ENCODE measurements at places on chromosomes 12 and 14.

- DNase-seq, result no peak
Observed at GRCh38 chr14:103087343-103087835, 3.4 kb downstream of the LBHD2 start.

- DNase-seq, result no peak
Observed at GRCh38 chr12:9731797-9732196, 1.1 kb downstream of the CLECL1 start.

DNA sequence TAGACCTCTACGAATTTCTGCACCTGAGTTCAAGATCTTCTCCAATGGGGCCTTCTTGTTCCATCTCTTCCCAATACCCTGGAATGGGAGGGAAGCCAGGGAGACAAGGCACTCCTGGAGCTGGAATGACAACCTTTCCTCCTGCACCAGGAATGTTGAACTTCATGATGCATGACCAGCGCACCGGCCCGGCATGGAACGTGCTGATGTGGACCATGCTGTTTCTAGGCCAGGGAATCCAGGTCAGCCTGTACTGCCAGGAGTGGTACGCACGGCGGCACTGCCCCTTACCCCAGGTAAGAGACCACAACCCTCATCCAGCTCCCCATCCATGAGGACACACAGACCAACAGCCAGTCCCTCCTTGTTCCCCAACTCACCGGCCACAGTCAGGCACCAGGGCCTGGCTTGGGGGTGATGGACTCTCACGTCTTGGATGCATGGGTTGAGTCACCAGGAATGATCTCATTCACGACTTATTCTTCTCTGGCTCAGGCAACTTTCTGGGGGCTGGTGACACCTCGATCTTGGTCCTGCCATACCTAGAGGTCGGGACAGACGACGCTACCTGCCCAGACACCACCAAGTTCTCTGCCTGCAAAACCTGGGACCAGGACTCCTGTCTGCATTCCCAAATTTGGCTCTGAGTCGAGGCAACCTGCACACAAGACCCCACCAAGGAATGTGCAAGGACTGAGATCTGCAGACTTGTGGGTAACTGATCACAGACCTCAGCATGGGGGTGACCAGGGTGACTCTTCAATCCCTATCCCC, 20.5 kb downstream of the SOAT2 start:
- peak; percentile 64 for DNase-seq

- DNase-seq, result no peak
Observed at GRCh38 chr12:92020983-92021665, 124.5 kb downstream of the BTG1 start.

DNA sequence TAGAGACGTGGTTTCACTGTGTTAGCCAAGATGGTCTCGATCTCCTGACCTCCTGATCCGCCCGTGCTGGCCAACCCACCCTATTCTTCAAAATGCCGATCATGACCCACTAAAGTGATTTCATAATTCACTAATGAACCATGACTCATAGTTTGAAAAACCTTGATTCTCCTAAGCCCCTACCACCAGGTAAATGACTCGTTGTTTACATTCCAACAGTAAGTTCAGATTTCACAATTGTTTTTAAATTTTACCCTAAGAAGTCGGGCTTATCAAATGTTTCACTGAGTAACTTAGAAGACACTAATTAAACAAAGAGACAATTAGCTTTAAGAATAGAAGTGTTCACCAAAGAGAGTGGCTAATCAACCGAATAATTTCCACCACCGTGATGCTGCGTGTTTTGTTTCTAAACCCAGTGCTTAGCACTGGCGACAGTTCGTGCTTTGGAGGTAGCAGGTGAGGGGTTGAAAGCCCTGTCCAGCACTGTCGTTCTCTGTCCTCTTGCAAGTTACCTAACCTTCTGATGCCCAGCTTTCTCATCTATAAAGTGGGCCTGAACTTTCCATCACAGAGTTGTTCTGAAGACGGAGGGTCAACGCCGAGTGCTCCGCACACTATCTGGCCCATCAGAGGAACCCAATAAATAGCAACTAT, 136.5 kb downstream of the NTF3 start:
- DNase-seq, result no peak

- DNase-seq, result peak; percentile 87
Observed at GRCh38 chr14:50501642-50502041, 30.7 kb downstream of the MAP4K5 start.

- no peak for DNase-seq
Observed at GRCh38 chr12:6358881-6359280, 16.5 kb downstream of the SCNN1A start.

- no peak for DNase-seq
Observed at GRCh38 chr12:40011775-40012129, 94.1 kb downstream of the SLC2A13 start.

DNA sequence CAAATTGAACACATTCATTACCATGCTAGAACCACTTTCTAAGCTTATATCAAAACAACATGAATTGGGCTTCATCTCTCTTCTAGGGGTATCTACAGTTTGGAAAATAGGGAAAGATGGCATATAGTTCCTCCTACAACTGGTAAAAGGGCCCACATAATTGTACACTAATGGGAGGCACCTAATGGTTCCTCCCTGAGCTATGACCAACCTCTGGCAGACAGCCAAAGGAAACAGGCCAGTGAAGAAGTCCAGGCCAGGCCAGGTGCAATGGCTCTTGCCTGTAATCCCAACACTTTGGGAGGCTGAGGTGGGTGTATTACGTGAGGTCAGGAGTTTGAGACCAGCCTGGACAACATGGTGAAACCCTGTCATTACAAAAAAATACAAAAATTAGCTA, 23.2 kb upstream of the APOF start:
- no peak for DNase-seq

GRCh38 chr12:21346542-21347205, 12.0 kb upstream of the SLCO1A2 start:
- DNase-seq, result no peak

GRCh38 chr14:99029916-99030305, 242.1 kb downstream of the BCL11B start:
- DNase-seq, result no peak

- DNase-seq, result peak; percentile 40
Observed at GRCh38 chr12:19036673-19037357, 92.7 kb upstream of the PLEKHA5 start.

GRCh38 chr14:99127651-99128167, 144.3 kb downstream of the BCL11B start:
- DNase-seq, result no peak

GRCh38 chr12:39993268-39993667, 112.6 kb downstream of the SLC2A13 start:
- no peak for DNase-seq

GRCh38 chr12:13149411-13149810, 45.9 kb upstream of the GSG1 start:
- no peak for DNase-seq

DNA sequence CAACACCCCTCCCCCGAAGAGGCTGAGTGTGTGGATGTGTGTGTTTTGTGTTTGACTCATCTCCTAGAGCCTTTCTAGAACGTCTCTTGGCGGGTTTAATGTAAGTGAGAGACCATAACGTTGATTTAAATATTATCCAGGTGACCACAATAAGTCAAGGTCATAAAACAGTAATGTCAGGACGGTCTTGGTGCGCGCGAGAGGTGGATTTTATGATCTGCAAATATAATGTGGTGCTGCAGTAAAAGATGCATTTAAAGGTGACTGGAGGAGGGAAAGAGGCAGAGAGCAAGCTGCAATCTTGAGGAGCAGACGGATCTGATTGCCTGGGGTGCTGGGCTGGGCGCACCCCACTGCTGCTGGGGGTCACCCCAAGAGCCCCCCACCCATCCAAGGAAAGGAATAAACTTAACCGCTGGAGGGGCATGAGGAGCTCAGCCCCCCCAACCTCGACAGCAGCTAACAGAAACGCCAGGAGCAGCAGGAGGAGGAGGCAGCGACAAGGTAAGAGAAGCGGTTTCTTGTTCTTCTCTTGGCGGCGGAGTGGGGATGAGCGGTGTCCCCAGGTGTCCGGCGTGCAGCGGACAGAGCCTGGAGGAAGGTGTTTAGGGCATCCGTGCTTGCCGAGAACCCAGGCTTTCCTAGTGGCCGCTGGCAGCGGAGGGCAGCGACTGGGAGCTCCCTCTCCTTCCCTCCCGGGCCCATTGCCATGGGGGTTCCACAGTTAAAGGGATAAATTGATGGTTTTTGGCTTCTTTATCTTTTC, 5.5 kb downstream of the HOXC10 start:
- DNase-seq, result no peak

- no peak for DNase-seq
Observed at GRCh38 chr14:72849222-72849621, 44.7 kb downstream of the DPF3 start.

- DNase-seq, result no peak
Observed at GRCh38 chr14:94690896-94691659, 78.8 kb downstream of the GSC start.

GRCh38 chr12:124746649-124747425, 116.8 kb downstream of the SCARB1 start:
- DNase-seq, result no peak

DNA sequence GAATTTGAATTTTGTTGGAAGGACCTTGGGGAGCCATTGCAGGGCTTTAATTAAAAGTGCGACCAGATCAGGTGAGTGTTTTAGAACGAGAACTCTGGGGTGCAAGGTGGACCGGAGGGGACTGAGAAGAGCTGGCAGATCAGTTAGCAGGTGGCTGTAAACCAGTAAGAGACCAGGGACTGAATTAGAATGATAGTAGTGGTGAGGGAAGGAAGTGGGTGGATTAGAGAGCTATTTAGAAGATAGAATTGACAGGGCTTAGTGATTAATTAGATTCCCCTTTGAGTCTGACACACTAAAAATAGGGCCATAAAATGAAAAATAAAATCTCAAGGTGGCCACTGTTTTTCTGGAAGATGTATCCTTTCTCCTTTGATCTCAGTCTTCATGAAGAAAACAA, 44.8 kb downstream of the PLXNC1 start:
- no peak for DNase-seq

GRCh38 chr14:52131640-52132320, 62.9 kb upstream of the NID2 start:
- DNase-seq, result peak; percentile 95

DNA sequence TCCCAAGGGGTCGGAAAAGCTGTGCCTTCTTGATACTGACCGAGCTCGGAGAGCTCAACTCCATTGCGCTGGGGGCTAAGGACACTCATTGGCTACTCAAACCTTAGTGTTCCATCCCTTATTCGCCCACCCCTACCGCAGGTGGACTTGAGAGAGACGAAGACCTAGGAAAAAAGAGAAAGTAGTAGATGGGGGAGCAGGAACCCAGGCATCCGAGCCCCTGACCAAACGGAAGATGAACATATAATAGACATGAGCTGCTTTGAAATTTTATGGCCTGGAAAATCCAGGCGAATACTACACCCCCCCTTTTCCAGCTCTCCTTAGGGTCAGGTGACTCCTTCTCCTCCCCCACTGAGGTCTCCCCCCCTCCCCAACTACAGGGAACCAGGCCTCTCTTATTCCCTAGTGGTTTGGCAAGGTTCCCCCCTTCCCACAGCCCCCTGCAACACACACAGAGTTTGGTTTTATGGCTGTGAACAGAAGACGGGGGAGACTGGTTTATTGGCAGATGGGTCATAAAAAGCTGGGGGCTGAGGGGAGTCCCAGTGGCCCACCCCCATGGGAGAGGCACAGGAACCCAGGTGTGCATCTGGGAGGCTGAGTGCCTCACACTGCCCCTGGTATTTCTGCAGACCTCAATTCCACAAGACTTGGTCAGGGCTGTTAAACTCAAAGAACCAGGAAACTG, 1.6 kb downstream of the GDF11 start:
- no peak for DNase-seq

Data from EH (cell line).